Daoy (cell line): ENCODE measurements at places on chromosomes 13 and 19. TPM values are rescaled to one million over a fixed set of nuclear protein-coding genes. Genes with fewer than 3 reads are reported as not detected.
A peak's percentile ranks its signal among the peaks of the same experiment; 100 is the strongest.

DNA sequence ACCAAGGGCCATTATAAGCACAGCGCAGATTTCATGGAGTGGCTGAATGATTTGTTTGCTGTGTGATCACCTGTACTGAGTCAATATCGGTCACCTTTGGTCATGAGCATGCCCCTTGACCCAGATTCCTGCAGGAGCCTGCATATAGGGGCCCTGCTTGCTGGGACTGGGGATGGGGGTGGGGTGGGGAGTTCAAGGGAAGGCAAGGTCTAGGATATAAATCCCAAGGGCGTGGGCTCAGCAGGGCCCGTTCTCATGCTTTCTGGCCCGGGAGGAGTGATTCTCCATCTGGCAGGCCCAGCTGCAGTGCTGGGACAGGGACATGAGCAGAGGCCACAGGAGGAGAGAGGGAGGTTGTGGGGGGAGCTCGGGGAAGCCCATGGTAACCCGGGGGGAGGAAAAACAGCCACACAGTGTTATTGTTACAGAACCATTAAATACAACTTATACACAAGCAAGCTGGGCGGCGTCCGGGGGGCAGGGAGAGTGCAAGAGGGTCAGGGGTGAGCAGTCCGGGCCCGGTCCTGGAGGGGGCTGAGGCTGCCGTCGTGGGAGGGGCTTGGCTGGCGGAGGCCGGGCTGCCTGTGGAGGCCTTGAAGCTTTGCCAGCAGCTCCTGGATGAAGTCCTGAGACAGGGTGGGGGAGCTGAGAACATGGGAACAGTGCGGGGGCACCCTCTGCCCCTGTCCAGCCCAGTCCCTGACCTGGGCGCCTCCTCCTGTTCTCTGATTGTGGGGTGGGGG is 5.2 kb downstream of the PPP1R14A start:
- DNase-seq = no peak

- DNase-seq = no peak
Observed at GRCh38 chr19:14901675-14902260, 15.8 kb upstream of the OR7A17 start.

GRCh38 chr19:54521022-54521859 is 18.6 kb downstream of the LAIR2 start:
- DNase-seq = no peak

GRCh38 chr13:26236296-26236695 is 14.2 kb upstream of the RNF6 start:
- DNase-seq = no peak

DNA sequence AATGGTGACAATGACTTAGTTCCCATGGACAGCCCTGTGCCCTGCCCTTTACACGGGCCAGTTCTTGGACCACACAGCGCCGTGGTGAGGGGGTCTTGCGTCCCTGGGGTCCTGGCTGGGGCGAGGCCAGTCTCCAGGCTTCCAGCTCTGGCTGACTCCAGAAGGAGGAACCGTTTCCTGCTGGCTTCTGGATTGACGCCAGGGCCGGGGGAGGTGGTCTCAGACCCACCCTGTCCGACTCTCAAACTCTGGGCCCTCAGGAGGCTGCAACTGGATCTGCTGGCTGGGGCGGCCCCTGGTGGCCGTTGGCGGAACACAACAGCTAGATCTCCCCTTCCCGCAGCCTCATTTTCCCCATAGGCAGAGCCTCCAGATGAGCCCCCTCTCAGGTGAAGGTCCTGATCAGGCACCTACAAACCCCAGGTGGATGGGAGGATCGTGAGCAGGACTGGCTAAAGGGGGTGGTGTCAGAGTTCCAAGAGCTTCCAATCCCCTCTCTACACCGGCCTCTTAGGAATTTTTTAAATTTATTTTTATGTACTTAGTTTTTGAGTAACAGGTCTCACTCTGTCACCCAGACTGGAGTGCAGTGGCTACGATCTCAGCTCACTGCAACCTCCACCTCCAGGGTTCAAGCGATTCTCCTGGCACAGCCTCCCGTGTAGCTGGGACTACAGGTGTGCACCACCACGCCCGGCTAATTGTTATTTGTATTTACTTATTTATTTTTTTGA is 8.0 kb downstream of the CCDC194 start:
- DNase-seq = peak; percentile 69

DNA sequence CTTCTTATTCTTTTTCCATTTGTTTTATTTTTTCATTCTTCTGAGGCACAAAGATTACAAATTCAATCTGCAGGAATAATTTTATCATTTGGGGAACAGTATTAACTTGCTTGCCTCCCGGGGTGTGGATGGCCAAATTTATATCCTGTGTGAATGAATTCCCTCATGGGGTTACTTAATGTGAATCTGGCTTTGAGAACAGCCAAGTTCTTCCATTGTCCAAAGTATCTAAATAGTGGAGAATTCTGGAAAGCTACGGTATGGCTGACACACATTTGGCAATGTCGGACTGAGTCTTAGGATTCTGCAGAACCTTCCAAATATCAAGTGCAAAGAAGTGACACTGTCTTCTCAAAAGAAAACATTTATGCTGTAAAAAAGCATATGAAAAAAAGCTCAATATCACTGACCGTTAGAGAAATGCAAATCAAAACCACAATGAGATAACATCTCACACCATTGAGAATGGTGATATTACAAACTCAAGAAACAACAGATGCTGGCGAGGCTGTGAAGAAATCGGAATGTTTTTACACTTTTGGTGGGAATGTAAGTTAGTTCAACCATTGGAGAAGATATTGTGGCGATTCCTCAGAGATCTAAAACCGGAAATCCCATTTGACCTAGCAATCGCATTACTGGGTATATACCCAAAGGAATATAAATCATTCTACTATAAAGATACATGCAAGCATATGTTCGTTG is 620.2 kb downstream of the EFNB2 start:
- DNase-seq = no peak

GRCh38 chr19:12162513-12162881 is 399 bp upstream of the ZNF136 start:
- no peak for DNase-seq

DNA sequence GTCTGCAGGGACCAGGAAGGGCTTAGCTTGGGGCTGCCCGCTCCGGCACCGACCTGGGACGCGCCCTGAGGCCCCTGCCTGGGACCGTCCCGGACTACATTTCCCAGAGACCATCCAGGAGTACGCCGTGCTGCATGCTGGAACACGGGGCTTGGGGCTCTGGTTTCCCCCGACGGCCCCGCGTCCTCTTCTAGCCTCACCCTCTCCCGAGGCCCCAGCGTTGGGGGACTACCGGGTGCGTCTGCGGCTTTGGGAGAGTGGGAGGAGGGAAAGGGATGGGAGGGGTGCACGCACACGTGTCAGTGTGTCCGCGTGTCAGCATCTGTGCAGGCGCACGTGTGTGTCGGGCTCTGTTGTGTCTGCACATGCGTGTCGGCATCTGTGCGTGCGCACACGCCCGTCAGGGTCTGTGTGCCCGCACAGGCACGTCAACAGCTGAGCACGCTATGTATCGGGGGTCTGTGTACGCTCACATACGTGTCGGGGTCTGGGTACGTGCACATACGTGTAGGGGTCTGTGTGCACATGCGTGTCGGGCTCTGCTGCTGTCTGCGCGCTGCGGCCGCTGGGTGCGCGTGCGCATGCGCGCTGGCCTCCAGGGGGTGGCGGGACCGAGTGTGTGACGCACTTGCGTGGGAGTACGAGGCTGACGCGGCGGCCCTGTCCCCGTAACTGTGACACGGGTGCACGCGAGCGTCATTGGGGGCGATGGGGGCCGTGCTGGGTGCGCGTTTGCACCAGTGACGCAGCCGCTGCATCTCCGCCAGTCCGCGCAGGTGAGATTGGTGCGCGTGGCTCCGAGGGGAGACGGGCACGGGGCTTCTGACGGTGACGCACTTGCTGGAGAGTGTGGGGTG is at the start of gene ZNF331:
TSS of gene ZNF331 (plus strand) at position 625 of the 857 bp plus-strand sequence. CDS start 31,232 bp downstream, outside the sequence.
- DNase-seq = peak; percentile 63

- peak; percentile 8 for DNase-seq
Observed at GRCh38 chr13:105552078-105552477, 983.4 kb downstream of the EFNB2 start.

- DNase-seq = no peak
Observed at GRCh38 chr13:76622315-76623040, 263.7 kb downstream of the KCTD12 start.

GRCh38 chr13:24127116-24127631 is 33.3 kb upstream of the SPATA13 start:
- no peak for DNase-seq

- no peak for DNase-seq
Observed at GRCh38 chr13:95050800-95051615, 250.2 kb downstream of the ABCC4 start.

GRCh38 chr19:10551698-10552301 is 8.1 kb downstream of the ATG4D start:
- peak; percentile 57 for DNase-seq

DNA sequence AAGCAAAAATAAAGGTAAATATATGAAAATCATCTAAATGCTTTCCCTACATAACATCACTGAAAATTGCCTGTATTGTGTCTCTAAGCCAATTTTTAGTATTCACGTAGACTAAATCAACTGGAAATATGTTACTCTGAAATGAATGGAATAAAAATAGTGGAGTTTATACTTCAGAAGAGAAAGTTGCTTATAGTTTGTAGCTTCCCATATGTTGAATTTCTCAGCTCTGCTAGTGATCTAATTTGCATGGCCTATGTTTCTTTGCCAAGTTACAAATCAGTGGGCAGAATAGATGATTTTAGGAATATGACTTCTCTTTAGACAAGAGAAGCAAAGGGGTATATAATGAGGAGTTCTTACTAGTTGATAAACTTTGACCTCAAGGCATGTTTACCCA is 850.2 kb downstream of the OLFM4 start:
- DNase-seq = no peak

DNA sequence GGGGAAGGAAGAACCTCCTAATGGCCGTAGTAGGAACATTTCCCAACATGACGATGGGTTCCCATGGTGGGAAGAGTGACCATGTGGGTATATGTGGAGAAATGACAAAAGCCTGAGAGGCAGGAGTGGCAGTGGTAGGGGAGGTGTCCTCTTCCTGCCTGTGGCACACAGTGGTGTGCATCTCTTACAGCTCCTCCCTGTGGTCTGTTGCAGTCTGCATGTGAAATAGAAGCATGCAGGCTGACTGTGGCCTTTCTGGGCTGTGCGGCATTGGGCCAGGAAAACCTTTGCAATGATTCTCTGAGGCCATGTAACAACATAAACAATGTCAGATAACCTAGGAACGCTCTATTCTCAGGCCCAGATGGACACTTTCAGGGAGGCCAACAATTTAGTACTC is 84.0 kb downstream of the LACC1 start:
- no peak for DNase-seq

GRCh38 chr13:110886870-110887596 is 27.8 kb downstream of the ANKRD10 start:
- DNase-seq = no peak

DNA sequence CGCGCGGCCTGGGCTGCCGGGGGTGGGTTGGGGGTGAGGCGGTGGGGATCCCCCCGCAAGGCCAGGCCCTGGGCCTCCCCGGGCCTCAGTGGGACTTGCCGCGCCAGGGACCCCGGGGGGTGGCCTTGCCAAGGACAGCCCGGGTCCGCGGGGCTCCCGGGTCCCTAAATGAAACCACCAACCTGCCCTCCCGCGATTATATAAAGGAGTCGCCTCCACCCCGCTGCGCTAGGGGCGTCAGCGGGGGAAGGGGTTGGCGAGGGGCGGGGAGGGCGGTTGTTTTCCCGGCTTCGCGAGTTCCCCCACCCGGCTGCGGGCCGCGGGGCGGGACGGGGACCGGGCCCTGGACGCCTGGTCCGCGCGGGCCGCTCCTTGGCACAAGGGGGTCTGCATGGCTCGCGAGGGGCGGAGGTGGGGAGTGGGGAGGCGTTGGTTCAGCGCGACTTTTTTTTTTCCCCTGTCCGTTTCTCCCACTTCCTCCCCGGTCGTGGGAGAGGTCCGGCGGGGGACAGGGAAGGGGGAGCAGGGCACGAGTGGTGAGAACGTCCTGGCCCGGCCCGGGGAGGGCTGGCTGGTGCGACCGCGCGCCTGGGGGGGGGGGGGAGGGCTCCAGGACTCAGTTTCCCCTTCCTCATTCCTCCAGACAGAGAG is 822 bp upstream of the ZBTB7A start:
- DNase-seq = no peak

The SLC25A41 gene
- total RNA-seq = not detected in 2 replicates

DNA sequence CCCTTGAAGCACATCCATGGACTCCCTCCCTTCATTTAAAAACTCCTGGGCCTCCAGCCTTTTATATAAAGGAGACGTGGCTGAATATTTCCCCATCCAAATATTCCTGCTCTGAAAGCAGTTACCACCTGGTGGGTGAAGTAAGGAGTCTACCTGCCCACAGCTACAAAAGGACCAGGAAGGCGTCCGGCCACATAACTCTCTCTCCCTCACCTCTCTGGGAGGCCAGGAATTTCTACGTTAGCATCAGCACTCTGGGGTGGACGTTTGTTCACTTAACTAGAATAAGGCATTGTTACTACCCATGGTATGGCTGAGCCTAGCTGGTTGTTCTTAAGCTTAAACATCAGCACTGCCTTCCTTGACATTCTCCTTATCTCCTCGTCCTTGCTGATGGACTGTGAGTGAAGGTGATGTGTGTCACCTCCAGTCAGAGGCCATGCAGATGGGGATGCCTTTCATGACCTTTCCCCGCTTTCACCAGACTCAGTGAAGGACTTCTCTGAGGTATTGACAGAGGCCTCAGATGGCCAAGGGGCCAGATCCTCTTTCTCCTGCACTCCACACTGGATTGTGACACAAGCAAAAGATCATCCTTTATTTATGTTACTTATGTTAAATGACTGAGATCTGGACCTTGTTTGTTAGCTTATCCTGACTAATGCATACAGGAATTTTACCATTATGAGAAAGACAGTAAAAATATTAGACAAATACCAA is 22.2 kb upstream of the KPNA3 start:
- DNase-seq = no peak

The SPRED3 gene
- 0.06 and 0.91 TPM in 2 replicates for total RNA-seq

DNA sequence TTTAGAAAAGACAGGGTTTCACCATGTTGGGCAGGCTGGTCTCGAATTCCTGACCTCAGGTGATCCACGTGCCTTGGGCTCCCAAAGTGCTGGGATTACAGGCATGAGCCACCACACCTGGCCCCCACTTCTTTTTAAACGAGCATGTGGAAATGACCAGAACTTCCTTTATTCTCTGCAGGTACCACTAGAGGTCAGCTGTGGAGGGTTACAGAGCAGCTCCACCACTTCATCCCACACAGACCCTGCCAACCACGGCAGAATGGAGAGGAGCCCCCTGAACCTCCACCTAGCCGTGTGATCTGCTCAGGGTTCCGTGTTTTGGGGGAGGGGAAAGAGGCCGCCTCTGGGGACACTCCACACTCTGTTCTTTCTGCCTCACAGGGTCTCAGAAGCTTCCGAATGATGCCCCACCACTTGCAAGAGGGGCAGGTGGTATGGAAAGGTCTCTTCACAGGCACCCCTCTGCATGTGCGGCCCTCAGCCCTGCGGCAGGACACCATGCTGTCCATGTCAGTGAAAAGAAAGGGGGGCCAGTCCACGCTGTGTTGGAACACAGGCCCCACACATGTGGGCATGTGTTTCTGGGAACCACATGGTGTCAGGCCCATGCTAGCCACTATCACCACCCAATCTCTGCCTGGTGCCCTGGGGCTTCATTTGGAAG is 465.0 kb downstream of the TSHZ3 start:
- no peak for DNase-seq
